Spinal cord (tissue), 10 donors: ENCODE measurements at places on chromosomes 13 and 19. TPM values are rescaled to one million over a fixed set of nuclear protein-coding genes. Genes with fewer than 3 reads are reported as not detected.

DNA sequence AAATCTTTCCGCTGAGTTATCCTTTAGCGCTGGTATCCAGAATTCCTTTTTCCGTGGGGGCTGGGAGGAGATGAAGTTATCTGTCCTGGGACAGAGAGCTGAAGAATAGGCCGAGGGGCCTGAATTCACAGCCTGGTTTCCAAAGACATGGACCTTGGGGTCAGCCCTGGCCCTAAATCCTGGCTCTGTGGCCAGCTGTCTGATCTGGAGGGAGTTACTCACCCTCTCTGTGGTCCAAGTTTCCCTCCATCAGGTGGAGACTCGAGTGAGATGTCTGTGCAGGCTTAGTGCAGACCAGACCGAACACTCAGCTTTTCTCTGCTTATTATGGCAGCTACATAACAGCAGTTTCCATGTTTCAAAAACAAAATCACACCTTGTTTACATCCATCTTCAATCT is 59.6 kb downstream of the CDADC1 start:
- no peak overlapping the region for H3K4me3 ChIP-seq

The WBP4 gene
- 16.4 TPM for total RNA-seq

GRCh38 chr19:39407410-39407659 is 688 bp downstream of the ZFP36 start:
- no peak for DNase-seq
- H3K4me1 ChIP-seq: peaks cover 67% of the 10 kb centered on the region
- H3K27ac ChIP-seq: peak overlapping the region; percentile 92
- H3K36me3 ChIP-seq: peaks cover 10% of the 10 kb centered on the region
- peaks cover 48% of the 10 kb centered on the region for H3K27me3 ChIP-seq

The HIPK4 gene
- total RNA-seq: 0.11 TPM

- no peaks in the 10 kb centered on the region for H3K27me3 ChIP-seq
- no peak overlapping the region for H3K27ac ChIP-seq
- no peak for DNase-seq
Observed at GRCh38 chr19:1837222-1837565, 11.1 kb downstream of the REXO1 start.

DNA sequence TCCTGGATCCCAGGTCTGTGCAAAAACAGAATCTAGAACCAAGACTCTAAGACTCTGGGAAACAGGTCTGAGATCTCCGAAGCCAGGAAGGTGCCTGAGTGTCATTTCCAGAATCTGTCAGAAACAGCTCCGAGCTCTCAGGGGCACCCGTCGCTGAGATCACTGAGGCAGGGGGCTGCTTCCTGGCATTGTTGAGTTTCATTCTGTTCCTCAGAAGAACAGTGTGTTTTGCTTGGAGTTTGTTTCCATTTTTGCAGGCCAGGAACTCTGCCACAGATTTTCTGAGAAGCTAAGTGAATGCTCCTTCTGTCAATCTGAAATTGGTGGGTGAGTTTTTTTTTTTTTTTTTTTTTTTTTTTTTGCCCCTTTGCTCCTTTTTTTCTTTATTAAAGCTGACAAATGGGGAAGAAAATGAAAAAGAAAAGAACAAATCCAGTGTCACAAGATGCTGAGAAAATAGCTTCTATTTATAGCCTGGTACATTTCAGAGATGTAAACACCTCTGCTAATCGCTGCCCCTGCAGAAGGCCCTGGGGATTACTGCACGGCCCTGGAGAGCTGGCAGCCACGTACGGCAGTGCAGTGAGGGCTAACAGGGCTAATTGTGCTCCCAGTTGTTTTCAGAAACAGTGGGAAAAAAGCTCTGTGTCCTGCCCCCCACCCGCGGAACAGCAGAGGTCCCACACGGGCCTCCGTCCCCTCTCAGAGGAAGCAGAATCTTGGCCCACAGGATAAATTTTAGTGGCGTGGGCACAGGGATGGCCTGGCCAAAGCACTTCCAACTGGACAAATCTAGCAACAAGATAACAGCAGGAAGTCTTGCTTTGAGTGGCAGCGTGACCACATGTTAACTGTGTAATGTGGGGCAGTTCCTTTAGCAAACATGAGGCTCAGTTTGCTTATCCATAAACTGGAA is 237.6 kb upstream of the IRS2 start:
- peaks cover 4% of the 10 kb centered on the region for H3K4me1 ChIP-seq
- DNase-seq: no peak
- no peak overlapping the region for H3K27ac ChIP-seq
- no peak overlapping the region for H3K4me3 ChIP-seq
- no peaks in the 10 kb centered on the region for H3K27me3 ChIP-seq

- peaks cover 6% of the 10 kb centered on the region for H3K4me1 ChIP-seq
- H3K27me3 ChIP-seq: no peaks in the 10 kb centered on the region
- no peak overlapping the region for H3K4me3 ChIP-seq
- DNase-seq: no peak
- no peaks in the 10 kb centered on the region for H3K36me3 ChIP-seq
Observed at GRCh38 chr13:27496006-27496405, 45.6 kb upstream of the MTIF3 start.

The MEGF8 gene
- total RNA-seq: 44.0 TPM

GRCh38 chr19:50392759-50393158 is 8.6 kb downstream of the POLD1 start:
- no peak overlapping the region for H3K27ac ChIP-seq
- H3K36me3 ChIP-seq: peaks cover 4% of the 10 kb centered on the region
- no peak for DNase-seq
- H3K4me3 ChIP-seq: no peak overlapping the region

DNA sequence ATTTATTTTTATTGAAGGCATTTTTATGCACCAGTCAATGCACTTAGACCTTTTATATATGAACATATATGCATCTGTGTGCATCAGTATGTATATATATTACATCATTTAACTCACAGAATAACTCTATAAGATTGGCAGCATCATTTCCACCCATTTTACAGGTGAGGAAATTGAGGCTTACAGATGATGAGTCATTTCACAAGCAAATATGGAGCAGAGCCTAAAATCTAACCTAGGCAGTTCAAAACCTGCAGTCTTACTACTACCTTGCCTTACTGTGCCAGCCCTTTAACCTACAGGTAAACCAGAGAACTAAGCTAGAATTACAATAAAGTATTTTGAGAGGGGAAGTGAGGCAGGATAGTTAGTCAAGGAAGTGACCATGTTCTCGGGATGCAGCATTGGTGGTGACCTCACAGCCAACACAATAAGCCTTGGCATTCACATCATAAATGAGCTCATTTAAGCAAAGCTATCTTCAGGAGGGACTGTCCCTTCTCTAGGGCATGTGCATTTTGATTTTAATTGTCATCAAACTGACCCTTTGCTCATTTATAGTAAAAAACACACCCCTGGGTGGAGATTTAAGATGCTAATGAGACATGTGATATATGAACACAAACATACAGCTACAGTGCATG is 274.3 kb downstream of the DCLK1 start:
- H3K27me3 ChIP-seq: no peaks in the 10 kb centered on the region
- no peaks in the 10 kb centered on the region for H3K36me3 ChIP-seq
- DNase-seq: no peak
- H3K4me3 ChIP-seq: no peak overlapping the region

DNA sequence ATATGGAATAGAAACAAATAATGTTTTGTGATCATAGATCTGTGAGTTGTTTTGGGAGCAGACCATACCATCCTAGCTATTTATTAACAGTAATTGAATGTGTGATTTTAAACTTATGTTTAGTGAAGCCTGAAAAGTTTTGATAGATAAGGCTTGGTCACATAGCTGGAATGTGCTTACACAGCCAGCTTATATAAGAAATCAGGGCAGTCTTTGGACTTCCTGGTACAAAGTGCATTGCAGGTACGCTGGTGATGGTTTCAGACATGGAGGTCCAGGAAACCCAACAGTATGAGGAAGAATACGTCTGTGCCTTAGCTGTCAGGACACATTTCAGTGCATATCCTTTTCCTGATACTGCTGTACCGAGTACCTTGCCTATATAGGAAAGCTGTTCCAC is 2316.2 kb upstream of the PCDH20 start:
- no peak overlapping the region for H3K4me3 ChIP-seq
- DNase-seq: no peak
- no peaks in the 10 kb centered on the region for H3K4me1 ChIP-seq
- H3K36me3 ChIP-seq: no peaks in the 10 kb centered on the region
- H3K27me3 ChIP-seq: no peaks in the 10 kb centered on the region
- H3K27ac ChIP-seq: no peak overlapping the region

DNA sequence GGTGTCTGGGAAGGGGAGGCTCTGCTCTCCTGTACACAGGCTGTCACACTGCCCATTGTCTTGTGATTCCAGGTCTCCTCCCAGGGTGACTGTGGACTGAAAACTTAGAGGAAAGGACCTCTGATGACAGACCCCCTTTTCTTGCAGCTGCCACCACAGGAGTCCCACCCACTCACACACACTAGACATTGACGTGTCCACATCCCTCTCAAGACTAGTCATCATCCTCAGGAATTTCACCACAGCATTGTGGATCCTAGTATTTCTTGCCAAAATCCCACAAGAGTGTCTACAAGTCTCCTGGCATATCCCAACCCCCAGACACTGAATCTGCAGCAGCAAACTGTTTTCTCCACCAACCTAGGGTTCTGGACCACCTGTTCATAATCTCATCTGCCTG is 5.3 kb downstream of the ZNF85 start:
- no peak overlapping the region for H3K4me3 ChIP-seq
- no peak for DNase-seq
- H3K4me1 ChIP-seq: peaks cover 6% of the 10 kb centered on the region
- no peak overlapping the region for H3K27ac ChIP-seq
- H3K36me3 ChIP-seq: peaks cover 3% of the 10 kb centered on the region
- no peaks in the 10 kb centered on the region for H3K27me3 ChIP-seq

The PGLYRP2 gene
- total RNA-seq: not detected

The GDF15 gene
- total RNA-seq: 1.7 TPM

- H3K36me3 ChIP-seq: no peaks in the 10 kb centered on the region
- H3K4me1 ChIP-seq: peaks cover 19% of the 10 kb centered on the region
- no peak overlapping the region for H3K4me3 ChIP-seq
- H3K27me3 ChIP-seq: no peaks in the 10 kb centered on the region
- no peak for DNase-seq
Observed at GRCh38 chr19:34664168-34664567, 12.8 kb downstream of the SCGB2B2 start.

- no peaks in the 10 kb centered on the region for H3K27me3 ChIP-seq
- no peak overlapping the region for H3K4me3 ChIP-seq
- H3K27ac ChIP-seq: no peak overlapping the region
- no peaks in the 10 kb centered on the region for H3K4me1 ChIP-seq
- no peaks in the 10 kb centered on the region for H3K36me3 ChIP-seq
Observed at GRCh38 chr13:50612717-50613116, 230.8 kb downstream of the DLEU7 start.

The NFIX gene
- 53.3 TPM for total RNA-seq

DNA sequence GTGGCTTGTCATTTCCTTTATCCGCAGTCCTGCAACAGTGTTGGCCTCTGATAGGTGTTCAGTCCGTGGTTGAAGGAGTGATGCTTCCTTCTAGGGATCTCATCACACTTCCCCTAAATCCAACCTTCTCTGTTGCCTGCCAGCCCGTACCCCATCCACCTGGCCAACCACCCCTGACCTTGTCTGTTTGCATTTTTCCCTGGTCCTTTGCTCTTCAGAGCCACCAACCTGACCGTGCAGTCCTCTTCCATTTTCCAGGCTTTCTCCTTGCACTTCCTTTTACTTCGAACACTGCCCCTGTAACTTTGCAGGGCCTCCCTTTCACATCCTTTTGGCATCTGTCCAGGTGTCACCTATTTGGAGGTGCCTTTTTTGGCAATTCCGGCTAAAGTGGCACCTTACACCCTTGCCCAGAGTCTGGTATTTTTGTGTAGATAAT is 696 bp downstream of the ZNF460 start:
- DNase-seq: no peak
- H3K4me1 ChIP-seq: peaks cover 19% of the 10 kb centered on the region
- peak overlapping the region; percentile 100 for H3K27ac ChIP-seq
- peaks cover 27% of the 10 kb centered on the region for H3K36me3 ChIP-seq
- H3K27me3 ChIP-seq: no peaks in the 10 kb centered on the region
- peak overlapping the region; percentile 99 for H3K4me3 ChIP-seq

DNA sequence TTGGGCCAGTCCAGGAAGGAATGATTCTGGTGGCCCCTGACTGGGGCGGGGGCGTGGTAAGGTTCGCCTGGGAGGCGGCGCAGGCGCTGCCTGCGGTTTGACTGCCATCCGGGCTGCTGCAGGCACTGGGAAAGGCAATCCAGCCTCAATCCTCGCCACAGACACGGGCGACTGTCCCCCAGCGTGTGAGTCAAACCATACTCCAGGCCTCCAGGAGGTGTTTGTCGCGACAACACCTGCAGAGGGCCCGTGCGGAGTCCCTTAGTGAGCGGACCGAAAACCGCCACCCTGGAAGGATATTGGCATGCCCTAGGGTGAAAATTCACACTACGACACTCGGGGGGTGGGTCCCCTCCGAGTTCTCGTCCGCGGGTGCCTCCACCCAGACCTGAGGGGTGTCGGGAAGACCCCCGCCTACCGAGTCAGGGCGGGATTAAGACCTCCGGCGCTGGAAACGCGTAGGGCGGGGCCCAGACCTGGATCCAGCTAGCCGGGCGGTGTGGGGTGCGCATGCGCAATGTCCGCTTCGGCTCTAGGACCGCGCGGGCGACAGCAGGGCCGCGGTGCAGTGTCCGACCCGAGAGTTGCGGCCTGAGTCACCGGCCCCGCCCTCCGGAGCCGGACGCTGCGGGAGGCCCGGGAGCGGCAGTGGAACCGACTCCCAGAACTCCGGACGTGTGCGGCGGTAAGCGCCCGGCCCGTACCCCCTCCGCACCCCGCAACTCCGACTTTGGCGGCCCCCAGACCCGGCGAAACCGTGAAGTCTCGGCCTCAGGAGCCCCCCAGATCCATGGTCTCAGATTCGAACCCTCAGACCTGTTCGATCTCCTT is at the start of gene CAPNS1:
Gene CAPNS1, plus strand, starts transcription at position 594 of the 831 bp plus-strand sequence. CDS start 946 bp downstream, outside the sequence.
- H3K4me3 ChIP-seq: peak within 1 kb of the TSS; percentile 96
- peaks cover 15% of the 10 kb centered on the region for H3K4me1 ChIP-seq
- DNase-seq: peak; percentile 97
- H3K36me3 ChIP-seq: peaks cover 23% of the 10 kb centered on the region
- no peaks in the 10 kb centered on the region for H3K27me3 ChIP-seq

The ELF1 gene
- total RNA-seq: 41.3 TPM

- H3K27ac ChIP-seq: no peak overlapping the region
- no peak overlapping the region for H3K4me3 ChIP-seq
- no peak for DNase-seq
- no peaks in the 10 kb centered on the region for H3K4me1 ChIP-seq
- H3K27me3 ChIP-seq: no peaks in the 10 kb centered on the region
Observed at GRCh38 chr13:30312904-30313303, 5.6 kb upstream of the KATNAL1 start.

The ZNF135 gene
- total RNA-seq: 10.8 TPM

The OLFM2 gene
- 79.2 TPM for total RNA-seq

DNA sequence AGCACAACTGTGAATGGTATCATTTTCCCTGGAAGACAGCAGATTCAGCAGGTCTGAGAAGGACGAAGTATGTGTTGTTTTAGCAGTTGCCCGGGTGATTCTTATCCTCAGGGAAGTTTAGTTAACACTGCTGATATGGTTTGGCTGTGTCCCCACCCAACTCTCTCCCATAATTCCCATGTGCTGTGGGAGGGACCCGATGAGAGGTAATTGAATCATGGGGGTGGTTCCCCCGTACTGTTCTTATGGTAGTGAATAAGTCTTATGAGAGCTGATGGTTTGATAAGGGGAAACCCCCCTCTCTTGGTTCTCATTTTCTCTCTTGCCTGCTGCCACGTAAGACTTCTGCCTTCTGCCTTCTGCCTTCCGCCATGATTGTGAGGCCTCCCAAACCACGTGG is 81.0 kb upstream of the UBAC2 start:
- H3K27ac ChIP-seq: no peak overlapping the region
- no peaks in the 10 kb centered on the region for H3K36me3 ChIP-seq
- H3K4me3 ChIP-seq: no peak overlapping the region
- no peak for DNase-seq

- no peaks in the 10 kb centered on the region for H3K27me3 ChIP-seq
- peaks cover 4% of the 10 kb centered on the region for H3K4me1 ChIP-seq
- H3K36me3 ChIP-seq: peaks cover 14% of the 10 kb centered on the region
Observed at GRCh38 chr19:2678044-2678671, 24.3 kb downstream of the GNG7 start.
